ENCODE measurements at places on chromosomes 6 and 20.

GRCh38 chr6:138572167-138572875 is 73.0 kb upstream of the NHSL1 start:
- peak; percentile 78 for DNase-seq

DNA sequence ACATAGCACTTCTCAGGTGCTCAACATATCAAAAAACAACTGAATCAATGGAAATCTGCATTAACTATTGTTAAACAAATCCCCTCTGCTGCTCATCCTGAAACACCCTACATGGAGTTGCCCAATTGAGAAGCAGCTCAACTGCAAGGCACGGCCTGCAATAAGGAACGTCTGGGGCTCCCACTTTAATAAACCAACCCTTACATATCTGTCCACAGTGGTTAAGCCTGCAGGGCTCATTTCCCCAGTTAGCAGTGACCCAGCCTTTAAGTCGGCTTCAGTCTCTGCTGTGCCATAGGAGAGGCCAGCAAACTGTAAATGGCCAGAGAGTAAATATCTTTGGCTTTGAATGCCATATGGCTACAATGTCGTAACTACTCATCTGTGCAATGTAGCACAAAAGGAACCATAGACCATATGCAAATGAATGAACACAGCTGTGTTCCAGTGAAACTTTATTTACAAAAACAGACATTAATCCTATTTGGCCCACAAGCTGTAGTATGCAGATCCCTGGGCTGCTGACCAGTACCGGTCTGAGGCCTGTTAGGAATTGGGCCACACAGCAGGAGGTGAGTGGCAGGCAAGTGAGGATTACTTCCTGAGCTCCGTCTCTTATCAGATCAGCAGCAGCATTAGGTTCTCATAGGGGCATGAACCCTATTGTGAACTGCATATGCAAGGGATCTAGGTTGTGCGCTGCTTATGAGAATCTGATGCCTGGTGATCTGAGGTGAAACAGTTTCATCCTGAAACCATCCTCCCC is 522.7 kb upstream of the CDH4 start:
- DNase-seq = no peak

DNA sequence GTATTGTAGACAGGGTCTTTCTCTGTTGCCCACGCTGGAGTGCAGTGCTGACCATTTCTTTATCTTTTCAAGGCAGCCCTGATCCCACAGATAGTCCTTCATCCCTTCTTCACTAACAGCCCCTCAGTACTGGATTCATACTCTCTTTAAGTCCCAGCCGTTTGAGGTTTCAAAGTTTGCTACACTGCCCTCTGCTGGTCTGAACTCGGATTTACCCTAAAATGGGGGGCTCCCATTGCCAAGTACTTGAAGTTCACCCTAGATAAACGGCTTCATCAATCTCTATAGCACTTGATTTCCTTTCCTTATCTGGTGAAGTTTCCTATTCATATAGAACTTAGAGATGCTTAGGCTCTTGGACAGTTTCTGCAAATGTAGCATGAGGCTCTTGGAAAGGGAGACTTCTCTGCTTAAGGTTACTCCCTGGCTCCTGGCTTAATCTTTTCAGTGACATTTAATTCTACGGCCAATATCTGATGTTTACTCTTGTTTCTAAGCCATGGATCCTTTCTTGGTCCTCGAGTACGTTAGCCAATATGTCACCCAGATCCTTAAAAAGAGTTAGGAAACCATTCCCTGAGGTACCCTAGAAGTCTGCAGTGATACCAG is 21.4 kb upstream of the PREP start:
- DNase-seq = peak; percentile 67

DNA sequence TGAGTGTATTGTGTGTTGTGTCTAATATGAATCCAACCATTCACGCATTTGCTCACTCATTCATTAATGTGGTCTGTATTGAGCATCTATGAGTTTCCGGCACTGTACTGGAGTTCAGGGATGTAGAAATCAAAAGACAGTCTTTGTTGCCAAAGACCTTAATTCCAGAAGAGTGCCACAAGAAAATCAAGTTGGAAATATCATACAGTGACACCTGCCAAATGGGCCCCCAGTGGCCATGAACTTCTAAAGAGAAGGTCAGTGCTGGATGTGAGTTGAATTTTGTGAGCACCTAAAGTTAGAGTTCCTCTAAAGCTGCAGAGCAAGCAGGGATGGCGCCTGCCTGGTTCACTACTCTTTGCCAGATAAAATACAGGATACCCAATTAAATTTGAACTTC is 175.9 kb downstream of the DOK5 start:
- DNase-seq = no peak

GRCh38 chr6:13848522-13849150 is 34.3 kb upstream of the MCUR1 start:
- no peak for DNase-seq

- no peak for DNase-seq
Observed at GRCh38 chr6:152176268-152176667, 368.8 kb downstream of the ESR1 start.

- DNase-seq = no peak
Observed at GRCh38 chr20:62590309-62591121, 51.8 kb upstream of the SLCO4A1 start.

DNA sequence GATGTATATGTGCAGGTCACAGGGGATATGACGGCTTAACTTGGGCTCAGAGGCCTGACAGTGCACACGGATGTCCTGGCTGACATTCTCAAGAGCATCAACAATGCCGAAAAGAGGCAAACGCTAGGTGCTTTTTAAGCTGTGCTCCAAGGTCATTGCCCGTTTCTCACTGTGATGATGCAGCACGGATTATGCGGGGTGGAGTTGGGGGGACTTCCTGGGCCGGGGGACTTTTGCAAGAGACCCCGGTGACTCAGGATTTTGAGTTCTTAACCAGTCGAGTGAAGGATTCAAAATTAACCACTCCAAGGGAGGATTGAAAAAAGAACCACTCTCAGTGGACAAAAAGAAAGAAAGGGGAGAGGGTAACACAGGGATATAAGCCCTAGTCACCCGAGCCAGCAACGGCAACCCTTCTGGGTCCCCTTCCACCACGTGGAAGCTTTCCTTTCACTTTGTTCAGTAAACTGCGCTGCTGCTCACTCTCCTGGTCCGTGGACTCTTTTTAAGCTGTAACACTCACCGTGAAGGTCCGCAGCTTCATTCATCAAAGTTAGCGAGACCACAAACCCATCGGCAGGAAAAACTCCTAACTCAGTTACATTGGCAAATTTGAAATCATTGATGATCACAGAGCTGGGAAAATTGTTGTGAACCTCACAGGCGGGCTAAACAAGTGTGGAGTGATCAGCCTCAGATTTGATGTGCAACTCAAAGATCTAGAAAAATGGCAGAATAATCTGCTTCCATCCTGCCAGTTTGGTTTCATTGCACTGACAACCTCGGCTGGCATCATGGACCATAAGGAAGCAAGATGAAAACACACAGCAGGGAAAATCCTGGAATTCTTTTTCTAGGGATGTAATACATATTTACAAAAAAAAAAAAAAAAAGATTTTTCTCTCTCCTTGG is 199.3 kb downstream of the ARID1B start:
- DNase-seq = no peak

DNA sequence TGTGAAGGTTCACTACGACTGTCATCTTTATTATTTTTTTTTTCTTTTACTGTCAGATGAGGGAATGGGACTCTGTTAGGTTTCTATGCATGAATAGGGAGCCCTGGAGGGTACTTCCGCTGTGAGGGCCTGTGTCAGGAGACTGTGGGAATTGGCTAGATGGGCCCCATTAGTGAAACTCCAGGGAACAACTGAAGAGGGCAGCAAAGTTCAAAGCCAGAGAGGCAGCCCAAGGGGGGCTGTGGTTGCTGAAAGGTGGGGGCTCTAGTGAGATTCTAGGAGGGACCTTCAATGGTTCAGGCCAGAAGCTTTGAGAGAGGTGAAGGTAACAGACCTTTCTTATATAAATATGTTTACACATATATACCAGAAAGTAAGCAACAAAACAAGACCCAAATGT is 13.2 kb upstream of the EPB41L1 start:
- DNase-seq = no peak

DNA sequence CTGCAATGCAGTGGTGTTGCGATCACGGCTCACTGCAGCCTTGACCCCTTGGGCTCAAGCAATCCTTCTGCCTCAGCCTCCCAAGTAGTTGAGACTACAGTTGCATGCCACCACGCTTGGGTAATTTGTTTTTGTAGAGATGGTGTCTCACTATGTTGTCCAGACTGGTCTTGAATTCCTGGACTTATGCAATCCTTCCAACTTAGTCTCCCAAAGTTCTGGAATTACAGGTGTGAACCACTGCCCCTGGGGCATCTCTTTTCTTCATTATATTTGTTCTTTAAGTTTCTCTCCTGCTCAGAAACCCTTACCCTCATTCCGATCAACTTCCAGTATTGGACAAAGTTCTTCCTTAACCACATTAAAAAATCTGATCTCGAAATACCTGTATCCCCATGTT is 44.7 kb upstream of the DEK start:
- no peak for DNase-seq
